Activated CD8-positive, alpha-beta memory T cell treated with anti-CD3 and anti-CD28 coated beads for 1 hour (primary cell): ENCODE measurements at places on chromosomes 5 and 9.

GRCh38 chr5:150315245-150315644, 12.5 kb upstream of the ARSI start:
- no peak for DNase-seq

GRCh38 chr5:17258431-17258830, 41.0 kb downstream of the BASP1 start:
- no peak for DNase-seq

DNA sequence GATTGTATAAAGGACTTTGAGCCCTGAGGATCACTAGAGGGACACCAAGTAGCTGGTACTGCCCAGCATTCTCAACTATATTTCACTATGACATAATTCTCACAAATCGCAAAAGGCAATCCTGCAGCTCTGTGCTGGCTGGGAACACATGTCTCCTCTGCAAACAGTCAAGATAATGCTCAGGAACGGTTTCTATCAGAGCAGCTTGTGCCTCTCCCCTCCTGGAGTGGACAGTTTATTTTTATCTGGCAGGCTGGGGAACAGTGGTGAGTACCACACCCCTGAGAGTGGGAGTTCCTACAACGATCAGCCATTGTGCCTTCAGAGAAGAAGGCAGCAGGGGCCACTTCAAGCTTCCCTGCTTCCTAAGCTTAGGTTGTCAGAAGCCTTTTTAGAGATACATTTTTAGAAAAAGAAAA, 65.8 kb downstream of the ERAP1 start:
- no peak for DNase-seq

- DNase-seq = no peak
These were observed 75.4 kb upstream of the ARAP3 start for GRCh38 chr5:141757402-141757801.

GRCh38 chr5:40976836-40977235, 67.5 kb downstream of the C7 start:
- no peak for DNase-seq

- DNase-seq = no peak
These were observed 224.5 kb upstream of the TUT7 start for GRCh38 chr9:86578722-86579121.

- DNase-seq = no peak
These were observed 77.7 kb downstream of the ANKH start for GRCh38 chr5:14793851-14794250.

DNA sequence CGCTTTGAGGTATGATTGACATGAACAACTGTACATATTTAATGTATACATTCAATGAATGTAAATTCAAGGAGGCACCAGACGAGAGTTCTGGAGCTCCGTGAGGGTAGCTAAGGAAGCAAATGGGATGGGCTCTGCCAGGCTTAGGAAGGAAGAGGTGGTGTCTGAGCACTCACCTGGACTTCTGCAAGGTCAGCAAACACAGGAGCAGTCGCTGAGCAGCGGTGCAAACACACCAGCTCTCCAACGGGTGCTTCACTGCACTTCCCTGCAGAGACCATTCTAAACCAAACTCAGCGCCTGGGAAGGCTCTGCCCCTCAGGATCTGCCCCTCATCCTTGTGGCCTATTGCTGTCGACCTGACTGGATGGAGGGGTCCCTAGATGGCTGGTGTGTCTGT, 101.5 kb downstream of the COL23A1 start:
- no peak for DNase-seq

DNA sequence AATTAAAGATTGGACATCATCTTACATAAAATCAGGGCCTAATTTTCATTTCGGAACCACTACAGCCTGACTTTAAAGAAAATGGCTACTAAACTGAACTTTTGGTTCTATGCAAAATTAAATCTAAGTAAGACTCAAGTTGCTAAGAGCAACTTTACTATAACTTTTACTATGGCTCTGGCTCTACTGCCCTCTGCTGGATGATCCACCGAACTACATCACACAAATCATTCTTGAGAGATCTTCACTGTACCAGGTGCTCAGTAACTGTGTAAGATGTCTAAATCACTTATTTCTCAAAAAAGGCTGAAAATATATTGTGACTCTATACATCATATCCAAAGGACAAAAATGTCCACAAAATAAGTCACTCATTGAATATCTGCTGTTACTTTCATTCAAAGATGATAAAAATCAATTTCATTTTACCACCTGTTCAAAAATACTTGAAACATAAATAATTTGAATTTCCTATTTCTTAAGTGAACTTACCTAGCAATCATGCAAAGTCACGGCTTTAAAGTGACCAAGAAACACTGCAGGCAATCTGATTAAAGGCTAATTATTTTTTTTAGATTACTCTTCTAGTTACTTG, 13.5 kb downstream of the MOCS2 start:
- DNase-seq = peak; percentile 41

DNA sequence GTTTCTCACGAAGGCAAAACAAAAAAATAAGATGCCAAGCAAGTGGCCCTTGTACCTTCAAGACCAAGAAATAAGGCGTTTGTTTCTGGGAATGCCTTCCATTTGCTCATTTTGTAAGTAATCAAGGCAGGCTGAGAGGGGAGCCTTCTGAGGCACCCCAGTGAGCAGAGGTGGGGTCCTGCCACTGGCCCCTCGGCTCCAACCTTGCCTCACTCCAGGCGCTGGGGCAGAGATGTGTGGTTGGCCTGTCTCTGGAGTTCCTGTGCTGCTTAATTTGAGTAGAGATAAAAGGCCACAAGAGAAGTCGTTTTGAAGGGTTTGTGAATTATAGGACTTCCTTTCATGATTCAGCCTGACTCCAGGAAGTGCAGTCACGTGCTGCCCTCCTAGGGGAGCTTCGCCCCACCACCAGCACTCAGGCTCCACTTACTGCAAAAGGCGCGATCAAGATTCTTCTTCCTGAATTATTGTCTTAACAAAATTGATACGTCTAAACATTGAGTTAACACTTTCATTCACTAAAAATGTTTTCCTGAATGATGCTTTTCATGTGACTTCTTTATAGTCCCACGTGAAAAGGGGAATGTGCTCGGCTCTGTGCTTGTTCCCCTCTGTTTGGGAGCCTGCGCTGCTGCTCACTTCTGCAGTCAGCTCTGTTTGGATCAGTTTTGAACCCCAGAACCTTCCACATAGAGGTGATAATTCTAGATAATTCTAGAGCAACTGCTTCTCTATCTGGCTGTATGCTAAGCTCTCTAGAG, 13.7 kb downstream of the SYK start:
- DNase-seq = no peak

- DNase-seq = no peak
These were observed 126.4 kb downstream of the DOCK2 start for GRCh38 chr5:169763376-169764017.

DNA sequence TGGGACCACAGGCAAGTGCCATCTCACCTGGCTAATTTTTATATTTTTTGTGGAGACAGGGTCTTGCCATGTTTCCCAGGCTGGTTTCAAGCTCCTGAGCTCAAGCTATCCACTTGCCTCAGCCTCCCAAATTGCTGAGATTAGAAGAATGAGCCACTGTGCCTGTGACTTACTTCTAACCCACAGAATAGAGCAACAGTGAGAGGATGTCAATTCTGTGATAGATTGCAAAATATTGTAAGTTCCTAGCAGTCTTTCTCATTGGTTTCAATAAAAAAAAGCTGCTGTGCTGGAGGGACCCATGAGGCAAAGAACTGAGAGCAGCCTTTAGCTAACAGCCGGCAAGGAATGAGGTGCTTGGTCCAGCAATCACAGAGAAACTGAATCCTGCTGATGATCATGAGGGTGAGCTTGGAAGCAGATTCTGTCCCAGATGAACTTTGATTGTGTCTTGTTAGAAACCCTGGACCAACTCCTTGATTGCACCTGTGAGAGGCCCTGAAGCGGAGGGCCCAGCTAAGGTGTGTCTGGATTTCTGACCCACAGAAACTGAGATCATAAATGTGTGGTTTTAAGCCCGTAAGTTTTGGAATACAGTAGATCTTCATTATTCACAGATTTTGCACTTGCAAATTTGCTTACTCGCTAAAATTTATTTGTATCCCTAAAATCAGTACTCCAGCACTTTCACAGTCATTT, 149.7 kb downstream of the GCNT1 start:
- DNase-seq = no peak

DNA sequence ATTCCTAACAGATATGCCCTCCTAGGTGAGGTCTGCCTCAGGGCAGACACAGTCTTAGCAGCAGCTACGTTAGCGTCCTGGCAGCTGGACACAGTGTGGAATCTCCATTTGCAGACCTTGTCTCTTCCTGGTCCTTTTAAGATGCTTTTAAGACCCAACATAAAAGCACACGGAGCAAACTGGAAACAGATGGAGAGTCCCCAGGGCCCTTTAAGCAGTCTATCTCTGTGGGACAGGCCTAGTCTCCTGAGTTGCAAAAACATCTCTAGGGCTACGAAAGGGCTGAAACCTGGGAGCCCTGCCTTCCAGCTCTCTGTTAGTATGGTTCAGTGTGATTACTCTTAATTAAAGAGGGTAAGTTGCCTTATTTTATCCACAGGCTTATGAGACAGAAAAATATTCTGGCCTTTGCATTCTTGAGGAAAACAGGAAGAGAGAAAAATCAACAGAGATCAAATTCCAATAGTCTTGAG, 66.0 kb upstream of the GNA14 start:
- DNase-seq = no peak

- DNase-seq = no peak
These were observed 159.1 kb upstream of the ZNF608 start for GRCh38 chr5:124905256-124906130.

DNA sequence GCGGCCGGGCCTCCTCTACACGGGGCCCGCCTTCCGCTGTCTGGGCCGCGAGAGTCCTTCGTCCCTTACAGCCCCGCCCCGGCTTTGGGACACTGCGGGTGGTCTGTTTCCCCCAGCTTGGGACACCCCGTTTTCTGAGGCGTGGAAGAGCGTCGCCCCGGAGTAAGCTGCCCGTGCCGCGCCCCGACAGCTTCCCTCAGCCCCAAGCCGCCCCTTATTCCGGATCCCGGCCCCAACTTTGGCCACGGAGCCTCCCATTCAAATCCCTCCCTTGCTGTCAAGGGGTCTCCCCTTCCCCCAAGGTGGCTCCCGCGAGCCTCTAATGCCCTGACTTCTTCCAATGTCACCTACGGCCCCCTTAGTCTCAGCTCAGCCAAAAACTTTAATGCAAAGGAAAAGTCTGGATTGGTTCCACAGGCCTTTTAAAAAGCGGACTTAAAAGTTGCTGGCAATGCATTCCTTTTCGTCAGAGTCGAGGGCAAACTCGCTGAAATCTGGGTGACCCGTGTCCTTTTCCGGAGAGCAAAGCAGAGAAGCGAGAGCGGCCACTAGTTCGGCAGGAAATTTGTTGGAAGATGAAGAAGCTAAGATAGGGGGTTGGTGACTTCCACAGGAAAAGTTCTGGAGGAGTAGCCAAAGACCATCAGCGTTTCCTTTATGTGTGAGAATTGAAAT, 19.8 kb downstream of the EXOSC2 start:
- DNase-seq = no peak

DNA sequence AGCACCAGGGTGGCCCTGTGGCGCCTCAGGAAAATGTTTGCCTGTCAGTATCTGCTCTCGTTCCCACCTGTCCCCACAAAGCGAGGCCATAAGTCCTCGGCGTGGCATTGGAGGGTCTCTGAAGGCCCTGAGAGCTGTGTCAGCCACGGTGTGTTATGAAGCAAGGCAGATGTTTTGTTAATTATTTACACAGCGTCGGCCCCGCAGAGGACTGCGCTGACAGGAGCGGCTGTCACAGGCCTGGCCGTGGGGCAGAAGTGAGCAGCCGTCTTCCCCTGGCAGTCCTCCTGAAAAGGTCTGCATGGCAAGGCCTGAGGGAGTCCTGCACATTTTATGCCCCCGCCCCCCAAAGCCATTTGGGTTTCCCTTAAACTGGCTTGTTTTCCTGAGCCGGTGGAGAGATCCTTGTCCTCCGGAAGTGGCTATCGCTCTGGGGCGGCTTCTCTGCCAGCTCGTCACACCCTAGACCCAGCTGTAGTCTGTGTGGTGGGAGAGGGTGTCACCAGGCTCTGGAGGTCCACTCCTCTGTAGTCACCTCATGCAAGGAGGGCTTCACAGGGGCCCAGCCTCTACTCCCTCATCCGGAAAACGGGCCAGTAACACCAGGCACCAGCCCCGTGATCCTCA, 6.2 kb downstream of the NEK6 start:
- no peak for DNase-seq

DNA sequence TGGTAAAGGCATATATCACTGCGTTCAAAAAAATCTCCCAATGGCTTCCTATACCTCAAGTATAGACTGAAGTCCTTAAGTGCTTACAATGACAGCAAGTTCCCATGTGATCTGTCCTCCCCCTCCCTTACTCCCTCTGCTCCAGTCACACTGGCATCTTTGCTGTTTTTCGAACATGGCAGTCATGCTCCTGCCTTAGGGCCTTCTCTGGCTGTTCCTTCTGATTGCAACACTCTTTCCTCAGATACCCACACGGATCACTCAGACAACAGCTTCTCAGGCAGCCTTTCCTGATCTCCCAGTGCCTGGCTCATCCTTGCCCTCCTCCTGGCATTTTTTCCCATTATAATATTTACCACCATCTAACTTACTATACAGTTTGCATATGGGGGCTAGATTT, 232.8 kb downstream of the ARHGEF28 start:
- no peak for DNase-seq
